ENCODE measurements at places on chromosomes 2 and 18. TPM values are rescaled to one million over a fixed set of nuclear protein-coding genes. Genes with fewer than 3 reads are reported as not detected.

The QPCT gene
- total RNA-seq = 3.8 TPM

- no peak for DNase-seq
Measured at GRCh38 chr2:66134138-66134701, 300.7 kb upstream of the MEIS1 start.

DNA sequence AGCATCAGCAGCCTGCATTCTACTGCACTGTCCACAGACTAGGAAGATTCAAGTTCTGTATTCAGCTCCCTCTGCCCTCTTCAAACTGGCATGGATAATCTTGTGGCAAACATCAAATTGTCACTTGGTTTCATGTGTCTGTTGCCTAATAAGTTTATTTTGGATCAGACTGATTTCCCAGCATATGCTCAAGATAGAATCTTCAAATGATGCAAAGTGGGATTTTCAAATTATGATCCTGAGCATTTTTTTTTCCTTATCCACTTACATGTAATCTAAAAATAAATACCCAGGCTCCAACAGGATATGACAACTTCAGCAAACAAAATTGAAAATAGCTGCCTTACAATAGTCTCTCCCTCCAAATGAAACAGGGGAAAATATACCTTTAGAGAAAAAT is 160.9 kb upstream of the VRK2 start:
- DNase-seq = no peak

DNA sequence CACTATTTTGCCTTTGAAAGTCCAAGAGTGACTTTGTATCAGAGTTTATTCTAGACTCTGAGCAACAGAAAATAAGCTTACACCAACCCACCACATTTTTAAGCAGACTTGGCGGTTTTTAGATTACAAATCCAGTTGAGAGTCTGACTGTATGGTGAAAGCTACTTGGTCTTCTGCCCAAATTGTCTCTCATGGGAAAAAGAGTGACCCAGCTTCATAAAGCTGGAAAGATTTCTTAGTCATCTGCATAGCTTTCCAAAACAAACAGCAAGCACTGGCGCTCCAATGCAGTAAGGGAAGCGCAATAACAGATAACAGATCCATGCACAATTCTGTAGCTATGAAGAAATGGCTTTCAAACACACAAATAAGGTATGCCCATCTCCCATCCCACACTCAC is 7.1 kb downstream of the DSG1 start:
- no peak for DNase-seq

GRCh38 chr18:60130284-60130683 is 230.5 kb downstream of the PMAIP1 start:
- no peak for DNase-seq

The TGFA gene
- total RNA-seq = 2.0 TPM

DNA sequence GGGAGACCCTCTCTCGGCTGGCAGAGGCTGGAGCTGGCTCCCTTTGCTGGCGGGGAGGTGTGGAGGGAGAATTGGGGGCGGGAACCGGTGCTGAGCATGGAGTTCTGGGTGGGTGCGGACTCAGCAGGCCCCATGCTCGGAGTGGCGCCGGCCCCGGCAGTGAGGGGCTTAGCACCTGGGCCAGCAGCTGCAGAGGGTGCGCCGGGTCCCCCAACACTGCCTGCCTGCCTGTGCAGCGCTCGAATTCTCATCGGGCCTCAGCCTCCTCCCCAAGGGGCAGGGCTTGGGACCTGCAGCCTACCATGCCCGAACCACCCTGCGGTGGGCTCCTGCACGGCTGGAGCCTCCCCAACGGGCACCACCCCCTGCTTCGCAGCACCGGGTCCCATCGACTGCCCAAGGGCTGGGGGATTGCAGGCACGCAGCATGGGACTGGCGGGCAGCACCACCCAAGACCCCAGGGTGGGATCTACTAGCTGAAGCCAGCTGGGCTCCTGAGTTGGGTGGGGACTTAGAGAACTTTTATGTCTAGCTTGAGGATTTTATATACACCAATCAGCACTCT is 129.8 kb downstream of the LRRC30 start:
- no peak for DNase-seq

DNA sequence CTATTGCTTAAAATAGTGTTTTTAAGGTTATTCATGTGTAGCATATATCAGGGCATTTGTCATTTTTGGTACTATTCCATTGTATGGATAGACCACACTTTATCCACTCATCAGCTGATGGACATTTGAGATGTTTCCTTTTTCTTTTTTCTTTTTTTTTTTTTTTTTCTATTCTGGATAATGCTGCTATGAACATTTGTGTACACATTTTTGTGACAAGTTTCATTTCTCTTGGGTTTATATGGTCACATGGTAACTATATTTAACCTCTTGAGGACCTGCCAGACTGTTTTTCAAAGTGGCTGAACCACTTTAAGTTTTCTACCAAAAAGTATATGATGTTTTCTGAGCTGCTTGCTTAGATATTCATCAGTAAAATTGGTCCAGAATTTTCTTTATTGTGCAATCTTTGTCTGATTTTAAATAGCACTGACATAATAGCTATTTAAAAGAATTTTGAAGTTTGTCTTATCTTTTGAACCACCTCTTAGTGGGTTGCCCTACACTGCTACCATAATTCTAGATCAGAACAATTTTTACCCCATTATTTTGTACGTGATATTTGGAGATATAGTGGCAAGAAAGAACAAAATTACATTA is 219.4 kb upstream of the SIX3 start:
- no peak for DNase-seq

DNA sequence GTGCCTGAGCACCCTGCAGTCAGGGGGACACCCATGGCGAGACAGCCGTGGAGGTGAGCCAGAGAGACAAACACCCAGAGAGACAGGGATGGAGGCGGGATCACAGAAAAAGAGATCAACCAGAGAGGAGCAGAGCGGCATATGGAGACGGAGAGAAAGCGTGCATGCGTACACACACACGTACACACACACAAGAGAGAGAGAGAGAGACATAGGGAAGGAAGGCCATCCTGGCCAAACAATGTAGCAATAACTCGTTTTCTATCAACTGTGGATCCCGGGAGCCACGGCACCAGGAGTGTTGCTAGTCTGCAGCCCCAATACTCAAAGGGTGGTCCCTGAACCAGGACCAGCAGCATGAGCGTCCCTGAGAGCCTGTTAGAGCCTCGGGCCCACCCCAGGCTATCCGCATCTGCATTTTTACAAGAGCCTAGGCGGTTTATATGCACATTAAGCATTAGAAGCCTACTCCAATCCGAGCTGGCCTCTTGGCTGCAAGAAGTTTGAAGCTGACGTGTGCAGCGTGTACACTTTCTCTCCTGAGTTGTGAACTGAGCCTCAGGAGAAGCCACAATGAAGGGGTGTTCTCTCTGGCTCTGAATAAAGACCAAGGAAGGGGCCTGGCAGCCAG is 50.1 kb upstream of the MYCN start:
- no peak for DNase-seq

The SCG2 gene
- 6.0 TPM for total RNA-seq

The RNF152 gene
- total RNA-seq = 24.9 TPM

DNA sequence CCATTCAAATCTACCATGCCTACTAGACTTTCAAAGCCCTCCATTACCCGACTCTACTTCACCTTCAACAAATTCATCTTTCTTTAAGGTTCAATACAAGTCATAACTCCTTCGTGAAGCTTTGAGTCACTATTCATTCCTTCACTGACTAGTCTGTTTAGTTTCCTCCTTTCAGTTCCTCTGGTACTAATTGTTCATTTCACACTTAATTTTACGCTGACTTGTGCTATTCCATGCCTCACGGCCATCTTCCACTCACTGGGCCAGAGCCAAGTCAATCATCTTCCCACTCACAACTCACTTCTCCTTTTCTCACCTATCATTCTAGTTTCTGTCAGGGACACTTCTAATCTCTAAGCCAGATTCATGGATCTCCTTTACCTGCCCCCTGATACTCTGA is 136.2 kb downstream of the MTX2 start:
- DNase-seq = no peak

The FBXO48 gene
- 1.0 TPM for total RNA-seq

The TWIST2 gene
- 16.4 TPM for total RNA-seq

DNA sequence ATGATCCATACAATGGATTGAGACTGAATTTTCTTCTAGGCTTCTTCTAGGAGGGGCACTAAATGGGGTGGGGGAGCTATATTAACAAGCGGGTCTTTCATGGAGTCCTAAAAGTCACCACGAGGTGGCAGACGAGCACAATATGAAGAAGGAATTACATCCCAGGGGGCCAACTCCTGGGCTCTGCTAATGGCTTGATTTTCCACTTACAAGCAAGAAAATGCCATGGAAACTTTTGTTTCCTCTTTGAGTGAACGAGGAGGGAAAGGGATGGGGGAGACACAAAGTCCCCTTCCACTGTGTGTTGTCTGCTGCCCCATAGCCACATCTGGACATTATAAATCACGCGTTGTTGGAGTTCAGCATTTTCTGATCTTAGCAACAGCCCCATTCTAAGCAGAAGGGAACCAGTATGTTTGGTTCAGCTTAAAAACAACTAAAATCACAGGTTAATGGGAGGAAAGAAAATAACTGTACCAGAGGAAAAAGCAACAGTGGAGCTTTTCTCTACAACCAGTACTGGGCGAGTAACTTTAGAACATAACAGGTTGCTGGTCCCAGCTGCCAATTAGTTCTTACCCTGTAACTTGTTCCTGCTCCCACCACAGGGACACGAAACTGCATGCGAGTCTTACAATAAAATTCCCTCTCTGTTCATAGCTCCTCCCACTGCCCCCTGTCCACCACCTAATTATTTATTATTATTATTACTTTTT is 285.0 kb upstream of the PARD3B start:
- peak; percentile 74 for DNase-seq

DNA sequence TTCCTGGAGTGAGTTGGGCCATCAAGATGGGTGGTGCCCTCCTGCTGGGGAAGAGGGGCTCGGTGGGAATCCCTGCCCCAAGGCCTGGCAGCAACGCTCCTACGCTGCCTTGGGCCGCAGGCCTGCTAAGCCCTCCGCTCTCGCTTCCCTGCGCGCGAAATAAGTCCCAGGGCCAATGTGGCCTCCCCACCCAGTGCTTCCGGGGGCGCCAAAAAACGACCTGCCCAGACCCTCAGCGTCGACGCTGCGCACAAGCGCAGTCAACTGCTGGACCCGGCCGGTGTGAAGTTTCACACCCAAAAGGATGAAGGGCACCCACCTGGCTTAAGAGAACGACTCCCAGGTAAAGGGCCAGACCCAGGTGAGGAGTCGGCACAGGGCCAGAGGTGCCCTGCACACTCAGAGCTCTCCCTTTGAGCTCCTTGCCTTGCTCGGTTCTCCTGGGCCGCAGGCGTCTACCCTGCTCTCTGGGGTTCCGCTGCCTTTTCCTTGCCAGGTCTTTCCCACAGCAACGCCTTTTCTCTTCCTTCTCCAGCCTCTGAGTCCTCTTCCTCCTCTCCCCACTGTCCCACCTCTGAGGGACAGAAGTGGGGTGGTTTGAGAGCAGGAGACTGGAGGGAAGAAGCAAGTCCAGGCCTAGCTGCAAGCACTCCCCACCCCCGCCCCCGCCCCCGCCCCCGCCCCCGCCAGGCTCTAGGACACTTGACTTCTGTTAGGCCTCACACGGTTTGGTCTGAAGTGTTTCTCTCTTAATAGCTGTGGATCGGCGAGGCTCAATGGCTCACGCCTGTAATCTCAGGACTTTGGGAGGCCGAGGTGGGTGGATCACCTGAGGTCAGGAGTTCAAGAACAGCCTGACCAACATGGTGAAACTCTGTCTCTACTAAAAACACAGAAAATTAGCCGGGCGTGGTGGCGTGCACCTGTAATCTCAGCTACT is at the start of gene DNAJC5G:
Gene DNAJC5G (plus strand): TSS at position 223 of the 940 bp plus-strand sequence. CDS start 1,296 bp downstream, outside the sequence.
- DNase-seq = no peak

- DNase-seq = no peak
Measured at GRCh38 chr2:215401896-215402379, 33.9 kb downstream of the FN1 start.

DNA sequence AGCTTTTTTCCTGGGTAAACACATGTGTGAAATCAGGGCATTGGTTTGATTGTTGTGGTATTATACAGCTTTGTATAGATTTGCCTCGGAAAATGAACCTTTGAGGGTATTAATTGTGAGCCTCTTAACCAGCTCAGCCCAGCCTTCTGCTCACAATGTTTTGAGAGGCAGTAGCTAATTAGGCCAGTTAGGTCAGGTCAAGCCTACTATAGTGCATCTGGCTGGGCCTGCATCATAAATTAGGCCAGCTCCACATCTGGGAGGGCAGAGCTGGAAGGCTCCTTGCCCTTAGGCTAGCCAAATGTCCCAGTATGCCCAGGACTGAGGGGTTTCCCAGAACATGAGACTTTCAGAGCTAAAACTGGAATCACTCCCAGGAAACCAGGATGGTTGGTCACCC is 43.0 kb downstream of the LRATD1 start:
- no peak for DNase-seq

DNA sequence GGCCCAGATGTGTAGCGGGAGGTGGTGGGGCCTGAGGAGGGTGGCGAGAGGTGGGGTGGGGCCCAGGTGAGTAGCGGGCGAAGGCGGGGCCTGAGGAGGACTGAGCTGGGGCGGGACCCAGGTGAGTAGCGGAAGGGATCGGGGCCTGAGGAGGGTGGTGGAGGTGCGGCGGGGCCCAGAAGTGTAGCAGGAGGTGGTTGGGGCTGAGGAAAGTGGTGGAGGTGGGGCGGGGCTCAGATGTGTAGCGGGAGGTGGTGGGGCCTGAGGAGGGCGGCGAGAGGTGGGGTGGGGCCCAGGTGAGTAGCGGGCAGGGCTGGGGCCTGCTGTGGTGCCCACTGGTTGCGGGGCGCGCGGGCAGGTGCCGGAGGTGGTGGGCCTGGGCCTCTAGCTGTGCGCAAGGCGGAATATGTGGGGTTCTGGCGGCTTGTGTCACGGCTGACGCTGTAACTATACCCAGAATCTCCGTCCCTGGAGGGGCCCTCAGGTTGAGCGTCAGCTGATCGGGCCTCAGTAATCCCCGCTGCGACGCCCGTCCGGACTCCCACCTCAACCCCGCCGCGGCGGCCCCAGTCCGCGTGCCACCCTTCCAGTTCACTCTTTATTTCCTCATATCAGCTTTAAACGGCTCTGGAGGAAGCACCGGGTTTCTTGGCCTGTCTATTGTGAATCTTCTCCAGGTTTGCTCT is 866 bp upstream of the SF3B6 start:
- DNase-seq = no peak

- DNase-seq = no peak
Measured at GRCh38 chr2:189835855-189836558, 51.8 kb downstream of the PMS1 start.

The GULP1 gene
- 74.8 TPM for total RNA-seq

DNA sequence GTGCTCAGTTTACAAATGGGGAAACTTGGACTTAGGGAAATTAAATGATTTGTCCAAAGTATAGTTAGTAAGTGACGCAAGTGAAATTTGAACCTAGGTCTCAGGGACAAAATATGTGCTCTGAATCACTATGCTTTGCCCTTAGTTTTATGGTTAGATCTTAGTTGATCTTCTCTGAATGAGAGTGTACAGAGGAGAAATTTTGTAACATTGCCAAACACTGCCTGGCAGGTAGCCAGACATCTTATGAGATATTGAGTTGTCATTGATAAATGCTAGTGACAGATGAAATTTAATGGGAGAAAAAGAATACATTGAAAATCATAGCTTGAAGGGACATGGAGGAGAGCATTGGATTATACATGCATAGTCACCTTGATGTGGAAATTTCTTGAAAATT is 91.4 kb downstream of the GALNT1 start:
- DNase-seq = no peak

The TACR1 gene
- total RNA-seq = 3.4 TPM

The SCYGR4 gene
- not detected for total RNA-seq
